ENCODE measurements at places on chromosomes 1 and 21.

- DNase-seq = peak; percentile 29
Observed at GRCh38 chr1:223248770-223249140, 105.7 kb upstream of the TLR5 start.

DNA sequence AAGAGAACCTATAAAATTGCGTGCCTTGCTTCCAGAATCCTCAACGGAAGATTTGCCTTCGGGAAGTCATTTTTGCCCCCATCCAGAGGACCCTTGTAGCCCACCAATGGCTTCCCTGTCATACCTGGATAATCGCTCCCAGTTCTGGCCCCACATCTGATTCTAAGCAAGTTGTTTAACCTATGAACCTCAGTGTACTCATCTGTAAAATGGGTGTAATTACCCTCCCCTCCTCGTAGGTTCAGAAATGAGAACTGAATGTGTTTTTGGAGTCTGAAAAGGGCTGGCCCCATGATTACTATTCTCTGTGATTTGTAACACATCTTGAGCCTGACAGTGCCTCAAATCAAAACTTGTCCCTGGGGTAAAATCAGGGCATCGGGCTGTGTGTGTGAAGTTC, 81.6 kb upstream of the TMEM51 start:
- DNase-seq = no peak

GRCh38 chr1:208225954-208226937, 17.9 kb downstream of the PLXNA2 start:
- no peak for DNase-seq

DNA sequence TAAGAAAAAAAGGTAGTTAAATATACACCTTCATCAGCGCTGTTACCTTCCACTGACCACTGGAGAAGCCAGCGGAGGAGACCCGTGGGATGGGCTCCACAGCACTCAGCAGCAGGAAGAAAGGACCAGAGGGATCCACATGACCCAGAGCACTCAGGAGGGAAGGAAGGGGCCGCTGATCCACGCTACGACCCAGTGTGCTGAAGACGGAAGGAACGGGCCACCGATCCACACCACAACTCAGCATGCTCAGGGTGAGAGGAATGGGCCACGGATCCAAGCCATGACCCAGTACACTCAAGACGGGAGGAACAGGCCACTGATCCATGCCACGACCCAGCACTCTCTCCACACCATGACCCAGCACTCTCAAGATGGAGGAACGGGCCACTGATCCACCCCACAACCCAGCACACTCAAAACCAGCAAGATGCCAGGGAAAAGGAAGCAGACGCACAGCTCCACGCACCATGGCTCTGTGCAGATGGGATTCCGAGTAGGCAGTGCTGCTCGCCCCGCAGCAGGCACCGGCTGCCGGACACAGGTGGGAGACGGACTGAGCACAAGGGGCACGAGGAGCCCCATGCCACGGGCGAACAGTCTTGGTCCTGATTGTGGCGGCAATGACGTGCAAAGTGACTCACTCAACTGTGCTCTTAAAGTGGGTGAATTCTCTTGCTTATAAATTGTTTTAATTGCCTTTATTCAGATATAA, 8.7 kb downstream of the WRAP73 start:
- no peak for DNase-seq

DNA sequence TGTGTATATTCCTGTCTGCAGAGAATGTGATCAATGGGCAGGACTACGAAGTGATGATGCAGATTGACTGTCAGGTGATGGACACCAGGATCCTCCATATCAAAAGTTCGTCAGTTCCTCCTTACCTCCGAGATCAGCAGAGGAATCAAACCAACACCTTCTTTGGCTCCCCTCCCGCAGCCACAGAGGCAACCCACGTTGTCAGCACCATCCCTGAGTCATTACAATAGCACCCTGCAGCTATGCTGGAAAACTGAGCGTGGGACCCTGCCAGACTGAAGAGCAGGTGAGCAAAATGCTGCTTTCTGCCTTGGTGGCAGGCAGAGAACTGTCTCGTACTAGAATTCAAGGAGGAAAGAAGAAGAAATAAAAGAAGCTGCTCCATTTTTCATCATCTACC, 65.2 kb downstream of the OLFML2B start:
- DNase-seq = no peak

GRCh38 chr1:55320891-55321290, 105.7 kb upstream of the USP24 start:
- DNase-seq = no peak

GRCh38 chr21:31335957-31336738, 7.9 kb downstream of the TIAM1 start:
- DNase-seq = no peak

DNA sequence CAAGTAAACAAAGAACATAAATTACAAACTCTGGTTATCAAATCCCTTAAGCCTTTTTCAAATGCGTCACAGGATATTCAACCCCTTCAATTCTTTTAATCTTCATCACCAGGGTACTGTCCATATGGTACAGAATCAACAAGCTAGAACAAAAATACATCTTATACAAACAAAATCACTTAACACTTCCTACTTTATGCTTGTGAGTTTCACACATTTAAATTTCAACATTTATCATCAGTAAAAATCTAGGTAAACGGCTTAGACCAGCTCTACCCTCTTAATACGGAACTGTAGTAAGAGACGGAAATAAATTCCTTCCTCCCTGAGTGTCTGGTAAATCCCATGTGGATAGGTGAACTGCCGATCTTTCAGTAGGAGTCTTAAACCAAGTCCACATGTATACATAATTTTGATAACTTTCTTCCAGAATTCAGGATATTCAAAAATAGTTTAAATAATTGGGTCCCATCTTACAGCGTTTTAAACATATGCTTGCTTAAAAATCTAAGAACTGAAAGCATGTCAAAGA, 1.0 kb downstream of the CCDC181 start:
- no peak for DNase-seq

GRCh38 chr1:30842697-30843354, 65.7 kb downstream of the SDC3 start:
- DNase-seq = no peak

GRCh38 chr1:223179786-223180185, 36.7 kb upstream of the TLR5 start:
- DNase-seq = no peak

All from T-helper 9 cell (primary cell).